ENCODE measurements at places on chromosomes 6 and 20.

DNA sequence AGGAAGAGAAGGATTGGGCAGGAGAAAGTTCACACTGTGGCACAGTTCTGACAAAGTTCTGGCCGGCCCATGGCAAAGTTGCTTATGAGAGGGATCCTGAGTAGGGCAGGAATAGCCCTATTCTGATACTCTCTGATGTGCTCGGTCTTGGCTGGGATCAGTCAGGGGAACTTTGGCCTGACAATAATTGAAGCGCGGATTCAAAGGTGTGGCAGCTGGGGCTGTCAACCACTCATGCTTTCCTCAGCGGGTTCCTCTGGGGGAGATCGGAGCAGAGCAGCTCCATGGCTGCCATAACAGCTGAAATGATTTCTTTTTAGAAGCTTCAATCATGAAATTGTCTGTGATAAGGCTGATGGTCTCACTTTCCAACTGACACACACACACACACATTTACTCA is 714.1 kb downstream of the DHX35 start:
- no peak for DNase-seq

DNA sequence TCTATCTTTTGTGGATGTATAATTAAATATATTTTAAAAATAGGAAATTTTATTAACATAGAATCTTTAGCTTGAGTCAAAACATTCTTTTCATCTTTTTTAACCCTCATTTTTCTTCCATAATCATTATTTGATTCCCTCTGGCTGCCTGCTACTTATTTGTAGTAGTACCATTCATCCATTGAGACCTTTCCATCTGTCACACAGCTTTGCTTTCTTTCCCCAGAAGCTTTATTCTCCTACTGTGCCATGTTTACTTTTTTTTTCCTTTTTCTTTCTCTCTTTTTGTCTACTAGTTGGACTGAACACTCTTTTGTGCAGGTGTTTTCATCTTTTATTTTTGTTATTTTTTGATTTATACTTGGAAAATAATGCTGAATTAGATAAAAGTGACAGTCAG is 522.6 kb upstream of the MMS22L start:
- DNase-seq = no peak

DNA sequence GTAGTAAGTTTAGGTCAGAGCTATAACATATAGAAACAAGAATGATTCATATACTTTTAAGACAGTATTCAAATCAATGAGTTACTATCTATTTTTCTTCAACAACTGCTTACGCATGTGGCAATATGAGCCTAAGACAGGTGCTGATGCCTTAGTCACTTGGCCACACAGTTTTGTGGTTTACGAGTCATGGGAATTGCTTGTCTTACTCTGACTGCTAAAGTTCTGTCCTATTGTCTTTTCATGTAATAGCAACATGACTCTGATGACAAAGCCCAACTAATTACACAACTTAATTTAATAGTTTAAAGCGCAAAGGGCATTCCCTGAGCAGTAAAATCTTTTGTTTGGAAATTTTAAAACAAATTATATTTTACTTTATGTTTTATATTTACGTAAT is 159.3 kb upstream of the CENPW start:
- DNase-seq = peak; percentile 71

- DNase-seq = no peak
Observed at GRCh38 chr20:25858495-25859425, 162.1 kb upstream of the ZNF337 start.

DNA sequence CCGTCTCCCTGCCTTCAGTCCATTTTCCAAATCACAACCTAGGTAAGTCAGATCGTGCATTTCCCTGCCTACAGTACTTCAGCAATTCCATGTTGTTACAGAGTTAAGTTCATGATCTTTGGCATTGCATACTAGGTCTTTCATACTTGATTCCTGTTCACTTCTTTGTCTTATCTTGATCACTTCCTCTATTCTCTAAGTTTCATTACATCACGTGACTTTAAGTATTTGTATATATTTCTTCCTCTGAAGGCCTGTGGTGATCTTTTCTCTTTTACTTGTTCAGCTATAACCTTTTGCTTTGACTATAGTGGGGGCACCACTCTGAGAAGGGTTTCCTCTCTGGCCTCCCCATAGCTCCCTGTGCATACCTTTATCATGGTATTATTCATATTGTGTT is 100.2 kb downstream of the TRMT11 start:
- DNase-seq = no peak

- peak; percentile 62 for DNase-seq
Observed at GRCh38 chr6:22598339-22598738, 29.0 kb downstream of the HDGFL1 start.

DNA sequence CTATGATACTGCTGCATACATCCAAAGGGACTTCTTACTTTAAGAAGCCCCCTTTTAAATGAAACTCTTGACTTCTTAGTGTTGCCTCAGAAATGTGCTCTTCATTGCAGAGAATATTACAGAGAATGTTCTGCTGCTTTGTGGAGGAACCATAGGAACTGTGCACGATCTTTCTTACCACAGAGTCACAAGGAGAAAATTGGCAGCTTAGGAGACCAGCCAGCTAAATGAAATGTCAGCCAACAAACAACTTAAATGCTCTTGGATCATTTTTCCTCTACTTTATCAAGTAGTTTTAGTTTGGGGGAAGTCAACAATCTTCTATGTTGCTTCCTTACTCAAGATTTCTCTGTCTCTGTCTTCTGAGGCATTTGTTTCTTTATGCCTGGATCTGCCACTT is 125.9 kb upstream of the MLIP start:
- no peak for DNase-seq

DNA sequence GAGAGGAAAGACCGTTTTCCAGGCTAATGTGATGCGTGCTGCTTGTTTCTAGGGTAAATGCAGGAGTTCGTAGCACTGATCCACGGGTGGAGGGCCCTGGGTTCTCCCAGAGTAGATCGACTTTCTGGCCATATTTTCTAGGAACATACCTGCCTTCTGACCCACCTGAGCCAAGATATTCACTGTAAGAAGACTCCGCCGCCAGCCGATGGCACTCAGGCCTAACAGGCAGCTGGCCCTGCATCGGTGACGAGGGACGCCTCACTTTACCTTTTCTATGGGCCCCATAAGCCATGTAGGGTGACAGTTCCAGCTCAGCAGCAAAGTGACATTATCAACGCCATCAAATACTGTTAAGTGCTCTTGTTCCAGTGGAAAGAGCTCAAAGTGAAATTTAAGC is 30.2 kb upstream of the FRMD1 start:
- DNase-seq = no peak

GRCh38 chr6:72212686-72213085 is 326.3 kb downstream of the RIMS1 start:
- no peak for DNase-seq

DNA sequence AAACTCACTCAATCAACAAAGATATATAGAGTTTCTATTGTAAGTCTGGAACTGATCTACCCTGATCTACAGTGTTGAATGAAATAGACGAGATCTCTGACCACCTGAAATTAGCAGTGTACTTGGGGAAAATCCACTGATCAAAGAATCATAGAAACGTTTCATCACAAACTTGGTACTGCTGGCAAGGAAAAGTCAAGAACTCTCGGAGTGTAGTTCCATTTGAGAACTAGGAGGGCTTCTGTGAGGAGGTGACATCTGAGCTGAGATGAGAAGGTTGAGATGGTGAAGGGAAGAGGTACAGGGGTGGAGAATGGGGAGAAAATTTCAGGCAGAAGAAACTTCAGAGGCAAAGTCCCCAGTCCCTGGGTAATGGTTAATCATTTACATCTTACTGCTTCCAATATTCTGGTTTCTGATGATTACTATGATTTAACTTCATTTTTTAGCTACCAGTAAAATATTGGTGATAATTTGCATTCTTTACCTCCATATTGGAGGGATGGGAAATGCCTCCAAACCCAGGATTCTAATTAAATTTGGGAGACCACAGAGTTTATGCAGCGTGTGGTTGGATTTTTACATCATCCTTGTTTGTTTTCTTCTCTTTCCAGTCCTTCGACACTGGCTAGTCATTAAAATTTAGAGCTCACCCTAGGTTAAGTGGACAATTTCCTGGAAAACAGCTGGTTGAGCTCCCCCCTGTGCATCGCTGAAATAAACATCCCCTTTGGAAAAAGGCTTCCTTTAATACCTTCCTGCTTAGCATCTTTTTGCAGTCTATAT is 191.9 kb downstream of the BCAS1 start:
- DNase-seq = no peak

DNA sequence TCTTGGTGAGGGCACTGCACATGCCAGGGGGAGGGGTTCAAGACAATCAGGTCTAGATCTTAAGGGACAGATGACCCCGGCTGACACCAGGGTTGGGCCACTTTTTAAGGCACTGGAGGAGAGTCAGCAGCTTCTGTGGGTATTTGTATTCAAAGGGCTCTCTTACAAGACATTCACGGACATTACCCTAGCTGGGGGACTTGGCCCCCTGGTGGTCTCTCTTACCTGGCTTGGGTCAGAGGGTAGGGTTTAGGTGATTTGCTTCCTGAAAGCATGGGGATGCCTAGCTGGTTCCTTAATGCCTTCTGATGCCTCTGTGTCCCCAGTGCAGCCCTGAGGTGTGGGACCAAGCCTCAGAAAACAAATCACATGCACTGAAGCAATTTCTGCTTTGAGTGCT is 354.7 kb downstream of the CDC5L start:
- no peak for DNase-seq

DNA sequence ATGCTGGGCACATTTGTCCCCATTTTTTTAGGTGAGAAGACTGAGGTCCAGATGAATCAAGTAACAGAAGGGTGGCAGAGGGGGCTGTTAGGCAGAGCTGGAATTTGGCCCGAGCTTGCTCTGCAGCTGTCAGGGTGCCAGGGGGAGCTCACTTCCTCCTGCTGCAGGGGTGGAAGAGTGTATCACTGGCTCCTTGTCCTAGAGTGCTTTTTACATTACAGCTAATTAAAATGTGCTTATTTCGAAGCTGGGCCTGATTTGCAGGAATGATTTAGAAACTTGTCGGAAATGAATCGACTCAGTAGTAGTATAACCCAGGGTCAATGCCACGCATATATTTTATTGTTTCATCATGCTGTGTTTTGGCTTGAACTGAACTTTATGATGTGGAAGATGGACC is 11.1 kb downstream of the TOX2 start:
- DNase-seq = no peak

DNA sequence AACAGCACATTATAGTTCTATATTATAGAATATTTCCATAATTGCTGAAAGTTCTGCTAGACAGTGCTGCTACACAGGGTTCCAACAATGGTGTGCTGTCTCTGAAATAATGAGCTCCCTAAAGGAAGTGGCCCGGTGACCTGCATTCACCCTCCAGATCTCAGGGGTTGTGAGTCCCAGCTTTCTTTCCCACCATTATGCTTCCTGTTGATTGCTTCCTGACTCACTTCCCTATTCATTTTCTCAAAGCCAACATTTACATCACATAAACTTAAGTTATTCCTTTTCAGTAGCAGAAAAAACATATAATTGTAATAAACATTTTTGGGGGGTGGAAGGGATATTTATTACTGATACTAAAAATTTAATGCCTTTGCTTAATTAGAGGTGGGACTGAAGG is 12.9 kb upstream of the CCN6 start:
- no peak for DNase-seq

- DNase-seq = no peak
Observed at GRCh38 chr20:50920997-50921396, 10.2 kb downstream of the ADNP start.

DNA sequence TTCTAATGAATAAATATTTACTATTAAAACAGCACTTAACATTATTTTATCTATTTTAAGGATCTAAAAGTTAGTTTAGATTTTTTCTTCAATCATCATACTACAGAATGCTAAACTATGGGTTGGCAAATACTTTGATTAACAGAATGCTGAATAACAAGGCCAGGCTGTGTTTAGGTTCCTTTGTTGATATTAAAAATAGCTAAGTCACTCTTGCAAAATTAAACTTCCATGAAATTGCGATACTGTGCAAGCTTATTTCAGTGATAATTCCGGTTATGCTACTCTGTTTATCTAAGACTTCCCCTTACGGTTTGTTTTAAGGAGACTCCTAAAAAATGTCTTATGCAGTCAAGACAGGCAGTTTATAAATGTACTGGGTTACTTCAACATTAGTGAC is 2.8 kb downstream of the RNF24 start:
- no peak for DNase-seq

- no peak for DNase-seq
Observed at GRCh38 chr6:149859368-149859767, 4.8 kb downstream of the LRP11 start.

DNA sequence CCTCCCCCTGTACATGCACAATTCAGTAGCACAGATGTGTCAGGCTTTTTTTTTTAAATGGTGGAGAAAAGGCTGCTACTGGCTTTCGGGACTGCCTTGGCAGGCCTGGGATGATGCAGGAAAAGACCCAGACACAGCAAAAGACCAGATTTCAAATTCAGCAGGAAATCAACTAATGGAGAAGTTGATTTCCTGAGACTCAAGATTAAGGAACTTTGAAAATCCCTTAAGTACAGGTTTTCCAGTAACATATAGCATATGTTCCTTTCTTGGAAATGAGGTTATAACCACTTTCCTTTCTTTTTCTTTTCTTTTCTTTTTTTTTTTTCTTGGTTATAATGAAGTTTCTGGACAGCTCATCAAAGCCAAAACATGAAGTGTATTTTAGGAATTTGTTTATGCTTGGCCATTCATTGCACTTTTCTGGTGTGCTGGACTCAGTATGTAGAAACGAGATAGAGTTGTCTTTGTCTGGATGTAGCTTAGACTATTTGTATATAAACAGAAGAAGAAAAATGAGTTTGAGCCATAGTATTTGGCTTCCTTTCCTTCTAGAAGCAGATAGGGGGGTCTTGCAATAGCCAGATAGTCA is 119.4 kb downstream of the SASH1 start:
- DNase-seq = no peak

DNA sequence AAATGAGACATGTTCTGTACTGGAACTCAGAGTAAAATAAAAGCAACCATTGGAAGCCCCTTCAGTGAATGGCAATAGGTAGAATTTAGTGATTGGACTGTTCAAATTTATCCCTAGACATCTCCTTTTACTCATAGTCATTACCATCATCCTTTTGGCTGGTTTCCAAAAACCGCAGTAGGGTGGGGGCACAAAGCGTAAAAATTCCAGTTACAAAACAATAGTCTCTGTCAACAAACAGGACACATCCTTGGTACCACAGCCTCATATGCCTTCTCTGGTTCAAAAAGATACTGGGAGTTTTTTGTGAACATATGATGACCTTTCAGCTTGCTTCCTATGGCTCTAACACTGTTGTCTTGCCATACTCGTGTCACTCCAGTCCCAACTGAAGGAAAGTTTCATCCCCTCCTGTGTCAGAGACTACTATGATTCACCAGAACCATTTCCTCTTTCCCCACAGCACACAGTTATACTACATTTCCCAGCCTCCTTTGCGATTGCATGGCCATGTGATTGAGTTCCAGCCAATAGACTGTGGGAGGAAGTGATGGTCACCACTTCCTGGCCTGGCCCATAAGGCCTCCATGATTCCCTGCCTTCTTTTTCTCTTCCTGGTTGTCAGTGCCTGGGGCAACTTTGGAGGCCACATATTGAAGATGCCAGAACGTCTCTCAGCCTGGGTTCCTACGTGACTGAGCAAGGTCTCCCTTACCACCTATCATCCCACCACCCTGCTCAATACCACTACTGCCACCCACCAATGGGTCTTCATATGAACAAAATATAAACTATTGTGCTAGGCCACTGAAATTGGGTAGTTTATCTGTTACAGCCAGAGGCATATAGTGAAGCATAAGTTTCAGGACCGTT is 162.4 kb downstream of the ID4 start:
- DNase-seq = peak; percentile 3

GRCh38 chr20:59207742-59208357 is 44.2 kb downstream of the ZNF831 start:
- peak; percentile 26 for DNase-seq

Measured in NCI-H226 (cell line).